ENCODE measurements at places on chromosomes 3 and 15. TPM values are rescaled to one million over a fixed set of nuclear protein-coding genes. Genes with fewer than 3 reads are reported as not detected.

DNA sequence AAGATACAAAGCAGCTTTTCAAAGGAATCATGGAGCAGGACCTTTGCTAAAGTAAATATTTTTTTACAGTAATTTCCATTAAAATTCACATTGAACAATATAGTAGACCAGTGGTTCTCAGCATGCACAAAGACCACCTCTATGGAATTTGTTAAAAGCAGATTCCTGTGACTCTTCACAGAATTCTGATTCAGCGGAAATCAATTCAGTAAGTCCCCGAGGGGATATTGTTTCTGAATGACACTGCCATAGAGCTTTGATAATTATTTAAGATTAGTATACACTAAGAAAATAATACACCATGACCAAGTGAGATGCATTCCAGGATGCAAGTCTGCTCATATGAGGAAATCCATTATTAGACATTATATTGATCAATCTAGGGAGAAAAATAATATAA, 161.9 kb upstream of the TNIK start:
- no peak overlapping the region for H3K4me3 ChIP-seq
- no peaks in the 10 kb centered on the region for H3K27me3 ChIP-seq
- H3K36me3 ChIP-seq: no peaks in the 10 kb centered on the region
- no peak for DNase-seq

DNA sequence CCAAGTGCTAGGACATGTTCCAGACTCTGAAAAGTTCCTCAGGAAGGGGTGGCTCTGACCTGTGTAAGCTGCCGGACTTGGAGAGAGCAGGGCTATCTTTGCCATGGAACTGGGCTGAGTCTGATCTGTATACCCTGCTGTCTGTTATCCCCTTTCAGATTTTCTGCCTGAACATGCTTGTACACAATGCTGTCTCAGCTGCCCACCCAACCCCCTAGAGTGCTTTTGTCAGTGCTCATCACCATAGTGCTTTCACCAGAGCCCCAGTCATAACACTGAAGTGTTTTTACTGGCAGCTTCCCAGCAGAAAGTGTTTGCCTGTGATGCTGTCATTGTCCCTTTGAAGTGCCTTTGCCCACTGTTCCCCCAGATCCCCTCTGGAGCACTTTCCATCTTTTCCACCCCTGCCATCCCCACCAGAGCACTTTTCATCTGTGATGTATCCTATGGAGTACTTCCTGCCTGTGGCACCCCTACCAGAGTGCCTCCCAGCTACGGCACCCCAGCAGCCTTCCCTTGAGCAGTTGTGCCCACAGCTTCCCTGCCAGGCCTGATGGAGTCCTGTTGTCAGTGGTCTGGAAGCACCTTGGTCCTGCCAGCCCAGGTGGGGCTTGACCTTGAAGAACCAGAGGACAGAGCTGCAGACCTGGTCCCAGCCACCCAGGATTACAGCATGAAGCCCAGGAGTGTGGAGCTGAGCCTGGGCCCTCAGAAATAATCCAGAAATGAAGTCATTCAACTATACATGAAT, 397.7 kb downstream of the DIPK2A start:
- no peaks in the 10 kb centered on the region for H3K36me3 ChIP-seq
- no peaks in the 10 kb centered on the region for H3K27me3 ChIP-seq
- DNase-seq: no peak
- no peak overlapping the region for H3K4me3 ChIP-seq
- H3K27ac ChIP-seq: no peak overlapping the region

The SPTBN5 gene
- total RNA-seq: 19.0 TPM

- no peaks in the 10 kb centered on the region for H3K4me1 ChIP-seq
- no peak for DNase-seq
- no peaks in the 10 kb centered on the region for H3K36me3 ChIP-seq
- H3K27ac ChIP-seq: no peak overlapping the region
Measured at GRCh38 chr15:97189162-97189780, 771.2 kb upstream of the ARRDC4 start.

Data from tibial nerve (tissue), 4 donors.